ENCODE measurements at places on chromosomes 3 and 15.

DNA sequence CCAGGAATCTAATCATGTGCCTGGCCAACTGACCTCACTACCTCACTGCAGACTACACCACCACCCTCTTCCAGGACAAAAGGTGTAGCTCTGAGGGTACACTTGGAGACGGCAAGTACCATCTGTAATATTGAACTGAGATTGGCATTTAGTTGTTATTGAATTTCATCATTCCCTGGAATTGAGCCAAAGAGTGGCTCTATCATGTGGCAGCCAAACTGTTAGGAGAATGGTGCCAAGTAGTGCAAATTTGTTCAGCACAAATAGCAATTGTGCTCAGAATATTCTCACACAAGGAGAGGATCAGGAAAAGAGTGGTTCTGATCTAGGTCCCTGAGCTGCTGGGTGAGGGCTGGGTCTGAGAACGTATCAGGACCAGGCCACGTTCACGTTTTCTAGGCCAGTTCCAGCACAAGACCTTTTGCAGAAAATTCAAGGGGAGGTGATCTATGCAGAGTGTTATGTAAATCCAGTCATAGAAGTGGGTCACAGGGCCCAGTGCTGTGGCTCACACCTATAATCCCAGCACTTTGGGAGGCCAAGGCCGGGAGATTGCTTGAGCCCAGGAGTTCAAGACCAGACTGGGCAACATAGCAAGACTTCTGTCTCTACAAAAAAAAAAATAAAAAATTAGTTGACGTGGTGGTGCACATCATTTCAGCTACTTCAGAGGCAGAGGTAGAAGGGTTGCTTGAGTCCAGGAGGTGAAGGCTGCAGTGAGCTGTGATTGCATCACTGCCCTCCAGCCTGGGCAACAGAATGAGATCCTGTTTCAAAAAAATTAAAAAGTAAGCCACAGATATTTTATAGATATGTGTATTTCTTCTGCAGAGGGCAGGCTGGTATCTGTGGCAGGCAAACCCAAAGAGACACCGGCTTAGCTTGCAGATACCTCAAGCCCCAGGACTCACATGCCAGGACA lies 31.9 kb upstream of the CFAP161 start:
- no peak for DNase-seq

DNA sequence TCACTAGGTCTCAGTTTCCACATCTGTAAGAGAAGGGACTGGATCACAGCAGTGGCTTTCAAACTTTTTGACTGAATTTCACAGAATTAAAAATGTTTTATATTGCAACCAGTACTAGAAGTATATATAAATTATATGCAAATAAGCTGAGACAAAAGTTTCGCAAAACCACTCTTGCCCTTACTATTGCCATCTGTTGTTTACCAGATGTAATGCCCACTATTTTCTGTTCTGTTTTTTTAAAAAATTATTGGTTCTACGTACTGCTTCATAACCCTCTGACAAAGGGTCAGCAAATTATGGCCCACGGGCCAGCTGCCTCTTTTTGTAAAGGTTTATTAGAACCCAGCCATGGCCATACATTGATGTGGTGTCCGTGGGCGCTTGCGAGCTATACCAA lies 44.8 kb downstream of the PDIA5 start:
- no peak for DNase-seq

- no peak for DNase-seq
These were observed 79.2 kb downstream of the ABI3BP start for GRCh38 chr3:100913870-100914648.

GRCh38 chr3:115469649-115470048 lies 153.7 kb upstream of the GAP43 start:
- no peak for DNase-seq

GRCh38 chr15:65583701-65584100 lies 27.2 kb downstream of the INTS14 start:
- DNase-seq: peak; percentile 47

GRCh38 chr15:89096664-89097063 lies 8.4 kb downstream of the ABHD2 start:
- DNase-seq: no peak

- DNase-seq: no peak
These were observed 35.5 kb downstream of the ZDHHC19 start for GRCh38 chr3:196175722-196176121.

- DNase-seq: no peak
These were observed 51.0 kb upstream of the TRA2B start for GRCh38 chr3:185988816-185989175.

All from NK-92 treated with Interleukin-12 subunit alpha and Interleukin-12 subunit beta, amount 100 ng/mL, for 24 hours (cell line).